ENCODE measurements at places on chromosomes 16 and 17.

- DNase-seq, result peak; percentile 61
Observed at GRCh38 chr17:4142107-4142900, 526 bp downstream of the ZZEF1 start.

DNA sequence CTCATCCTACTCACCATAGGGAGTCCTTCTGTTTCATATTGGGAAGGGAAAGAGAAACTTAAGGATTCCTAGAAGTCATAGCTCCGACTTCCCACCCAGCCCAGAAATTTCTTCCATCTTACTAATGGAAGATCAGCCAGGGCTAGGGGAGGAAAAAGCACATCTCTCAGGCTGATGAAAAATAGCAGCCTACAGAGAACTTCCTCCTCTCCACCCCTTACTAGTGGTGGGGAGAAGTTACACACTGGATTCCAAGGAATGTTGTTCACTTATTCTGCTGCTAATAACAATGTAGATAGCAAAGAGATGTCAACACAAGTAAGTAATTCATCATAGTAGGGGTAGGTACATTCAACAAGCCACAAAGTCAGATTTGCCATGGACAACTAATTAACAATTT is 94.4 kb downstream of the SPACA3 start:
- DNase-seq, result no peak

- DNase-seq, result no peak
Observed at GRCh38 chr17:7817643-7817964, 16.4 kb upstream of the KDM6B start.

DNA sequence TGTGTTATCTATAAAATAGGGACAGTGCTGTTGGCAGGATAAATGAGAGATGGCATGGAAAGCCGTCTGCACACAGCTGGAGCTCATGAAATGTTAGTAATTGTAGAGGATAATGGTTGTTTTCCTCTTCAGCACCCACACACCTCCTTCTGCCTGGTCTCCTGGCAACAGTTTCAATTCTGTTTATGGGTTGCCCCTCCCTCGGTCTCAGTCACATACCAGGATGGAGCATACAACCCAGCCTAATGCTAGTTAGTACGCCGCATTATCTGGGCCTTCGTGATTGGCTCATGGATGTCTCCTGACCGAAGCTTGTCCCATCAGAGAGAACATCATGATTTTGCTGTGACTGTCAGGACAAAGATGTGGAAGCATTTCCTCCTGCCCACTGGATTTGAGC is 126.2 kb upstream of the WSCD1 start:
- no peak for DNase-seq

DNA sequence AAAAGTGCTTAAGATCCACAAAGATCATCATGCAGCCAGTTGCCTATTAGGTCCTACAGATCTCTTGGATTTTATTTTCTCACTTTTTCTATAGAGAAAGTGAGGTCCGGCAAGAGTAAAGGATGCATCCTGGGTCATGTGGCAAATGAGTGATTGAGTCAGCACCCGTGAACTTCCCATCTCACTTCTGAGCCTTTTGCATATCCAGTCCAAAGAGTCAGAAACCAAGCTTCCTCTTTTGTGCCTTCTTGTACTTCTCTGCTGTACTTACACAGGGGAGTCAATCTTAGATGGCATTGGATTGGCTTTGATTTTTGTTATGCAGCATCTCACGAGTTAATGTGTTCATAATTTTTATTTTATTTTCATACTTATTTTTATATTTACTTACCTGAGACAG is 114.2 kb upstream of the IRX5 start:
- no peak for DNase-seq

DNA sequence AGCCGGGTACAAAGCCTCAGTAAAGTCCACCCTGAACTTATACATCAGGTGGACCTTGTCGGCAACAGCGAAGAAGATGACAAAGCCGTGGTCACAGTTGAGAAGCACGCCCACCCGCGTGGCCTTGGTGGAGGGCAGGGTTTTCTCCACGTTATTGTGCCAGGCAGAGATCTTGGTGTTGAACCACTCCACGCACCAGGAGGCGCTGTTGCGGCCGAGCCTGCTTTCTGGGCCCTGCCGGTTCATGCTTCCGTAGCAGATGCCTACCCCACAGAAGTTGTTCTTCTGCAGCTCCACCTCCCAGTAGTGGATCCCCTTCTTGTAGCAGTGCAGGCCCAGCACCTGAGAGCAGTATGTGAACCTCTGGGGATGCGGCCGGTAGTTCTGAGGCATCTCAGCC is 22.1 kb downstream of the TRIM25 start:
- DNase-seq, result peak; percentile 56

- no peak for DNase-seq
Observed at GRCh38 chr17:73941919-73942530, 261.5 kb upstream of the RPL38 start.

GRCh38 chr16:57032931-57033330 is 43.6 kb downstream of the NLRC5 start:
- no peak for DNase-seq

- DNase-seq, result peak; percentile 61
Observed at GRCh38 chr16:30893417-30893743, 497 bp downstream of the BCL7C start.

GRCh38 chr17:74779948-74780400 is 3.8 kb upstream of the NAT9 start:
- peak; percentile 86 for DNase-seq

- no peak for DNase-seq
Observed at GRCh38 chr17:45043813-45044540, 7.5 kb downstream of the DCAKD start.

GRCh38 chr17:67058036-67058435 is 13.7 kb downstream of the CACNG1 start:
- DNase-seq, result no peak

DNA sequence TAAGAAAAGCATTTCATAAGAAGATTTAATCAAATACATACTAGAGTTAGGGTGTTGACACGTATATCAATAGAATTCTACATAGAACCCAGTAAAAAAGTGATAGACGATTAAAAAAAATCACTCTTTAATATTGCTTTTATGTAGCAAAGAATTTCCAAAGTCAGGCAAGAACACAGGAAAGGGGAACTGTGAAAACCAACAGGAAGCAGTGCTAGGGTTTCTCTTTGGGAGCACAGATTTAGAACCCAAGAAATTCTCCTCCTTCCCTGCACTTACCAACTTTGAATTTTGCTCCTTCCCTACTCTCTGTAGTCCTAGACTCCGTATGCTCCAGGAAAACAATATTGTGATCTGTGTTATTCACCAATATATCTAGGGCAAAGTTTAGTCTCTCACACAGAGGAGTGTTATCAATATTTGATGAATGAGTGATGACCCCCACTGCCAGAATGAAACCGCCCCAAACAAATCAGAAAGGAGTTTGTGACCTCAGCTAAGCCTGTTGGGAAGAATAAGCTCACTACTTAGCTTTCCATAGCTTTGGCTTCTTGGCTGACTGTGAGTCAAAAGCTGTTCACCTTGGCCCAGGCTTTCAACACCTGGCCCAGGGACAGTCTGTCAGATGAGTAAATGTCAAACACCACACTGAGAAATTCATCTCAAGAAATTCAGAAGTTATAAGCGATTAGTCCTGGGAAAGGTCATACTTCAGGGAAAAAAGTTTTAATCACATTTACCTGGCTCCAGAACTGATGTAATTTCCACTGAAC is 8.6 kb downstream of the RFWD3 start:
- no peak for DNase-seq

DNA sequence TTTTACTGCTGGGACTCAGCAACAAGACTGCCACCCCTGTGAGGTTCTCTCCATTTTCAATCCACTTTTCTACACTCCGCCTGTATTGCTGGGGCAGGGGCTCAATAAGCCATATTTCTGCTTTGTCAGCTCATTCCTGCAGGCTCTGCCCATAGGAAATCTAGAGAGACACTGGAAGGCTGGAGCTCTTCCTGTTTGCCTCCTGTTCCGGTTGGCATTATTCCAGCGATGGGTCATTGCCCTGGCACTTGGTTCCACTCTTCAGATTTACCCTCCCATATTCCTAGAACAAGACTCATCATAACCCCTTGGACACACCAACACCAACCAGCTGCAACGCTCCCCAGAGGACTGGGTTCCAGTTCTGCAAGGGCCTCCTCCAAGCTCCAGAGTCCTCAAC is 210.4 kb downstream of the CA10 start:
- no peak for DNase-seq

DNA sequence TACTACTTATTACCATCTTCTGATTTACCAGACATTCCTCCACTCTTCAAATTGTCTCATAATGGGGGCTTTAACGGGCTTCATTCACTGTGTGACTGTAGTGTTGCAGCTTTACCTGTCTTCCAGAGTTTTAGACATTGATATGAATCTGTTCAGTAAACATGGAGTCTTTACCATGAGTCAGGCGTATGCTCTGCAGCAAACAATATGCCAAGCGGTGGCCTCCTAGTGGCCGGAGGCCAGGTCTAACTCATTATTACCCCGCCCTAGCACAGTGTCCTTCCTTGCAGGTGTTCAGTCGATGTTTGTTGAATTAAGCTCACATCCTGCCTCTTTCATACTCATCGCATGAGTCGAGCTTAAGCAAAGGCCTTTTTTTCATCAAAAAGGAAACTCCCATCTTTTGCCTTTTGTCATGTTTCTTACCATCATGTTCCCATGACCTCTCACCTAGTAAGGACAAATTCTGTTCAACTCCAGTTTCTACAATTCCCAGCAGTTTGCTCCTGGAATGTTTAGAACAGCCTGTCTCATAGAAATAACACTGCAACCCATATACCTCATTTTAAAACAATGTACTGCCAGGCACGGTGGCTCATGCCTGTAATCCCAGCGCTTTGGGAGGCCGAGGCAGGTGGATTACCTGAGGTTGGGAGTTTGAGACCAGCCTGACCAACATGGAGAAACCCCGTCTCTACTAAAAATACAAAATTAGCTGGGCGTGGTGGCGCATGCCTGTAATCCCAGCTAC is 39.4 kb downstream of the TUBD1 start:
- DNase-seq, result peak; percentile 77

- peak; percentile 95 for DNase-seq
Observed at GRCh38 chr16:89115216-89115861, 21.7 kb downstream of the ACSF3 start.

GRCh38 chr17:688100-688989 is 26.3 kb downstream of the VPS53 start:
- DNase-seq, result peak; percentile 36

DNA sequence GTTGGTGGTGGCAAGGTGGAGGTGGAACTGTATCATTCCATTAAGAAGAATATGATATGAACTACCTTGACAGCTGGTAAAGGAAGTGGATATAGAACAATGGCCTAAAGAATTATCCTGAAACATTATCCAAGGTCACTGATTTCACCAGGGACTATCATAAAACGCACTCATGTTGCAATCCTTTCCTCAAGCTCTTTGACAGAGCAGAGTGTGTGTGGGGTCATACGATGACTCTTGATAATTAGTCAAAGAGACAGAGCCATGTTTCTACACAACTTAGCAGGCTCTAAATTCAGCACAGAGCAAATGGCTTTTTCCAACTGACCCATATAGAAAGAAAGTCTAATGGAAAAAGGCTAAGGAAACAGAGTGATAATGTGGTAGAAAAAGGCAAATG is 126.4 kb upstream of the ANKFN1 start:
- no peak for DNase-seq

DNA sequence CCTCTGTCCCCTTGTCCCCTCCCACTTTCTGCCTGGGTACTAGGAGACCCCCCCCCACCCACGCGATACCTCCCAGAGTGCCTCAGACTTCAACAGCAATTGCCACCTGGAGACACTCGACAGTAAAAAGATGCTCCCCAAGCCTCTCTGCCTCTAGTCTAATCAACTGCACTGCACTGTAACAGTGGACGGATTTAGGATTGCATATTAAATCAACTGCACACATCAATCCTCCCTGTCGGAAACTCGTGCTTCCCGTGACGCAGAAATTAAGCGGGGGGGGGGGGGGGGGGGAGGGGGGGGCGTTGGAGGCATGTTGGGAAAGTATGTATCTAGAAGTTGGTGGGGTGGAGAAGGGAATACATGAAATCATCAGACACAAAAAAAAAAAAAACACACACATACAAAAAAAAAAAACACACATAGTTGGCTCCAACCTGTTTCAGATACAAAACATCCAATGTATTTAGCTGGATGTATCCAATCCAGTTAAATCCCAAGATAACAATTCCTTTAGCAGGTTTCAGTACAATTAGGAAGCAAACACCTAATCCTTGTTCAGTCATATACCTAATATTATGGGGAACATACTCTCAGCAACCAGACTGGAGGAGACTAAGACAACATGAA is 29.7 kb downstream of the FAM222B start:
- DNase-seq, result no peak

GRCh38 chr17:40540448-40540847 is 24.8 kb downstream of the CCR7 start:
- peak; percentile 67 for DNase-seq

DNA sequence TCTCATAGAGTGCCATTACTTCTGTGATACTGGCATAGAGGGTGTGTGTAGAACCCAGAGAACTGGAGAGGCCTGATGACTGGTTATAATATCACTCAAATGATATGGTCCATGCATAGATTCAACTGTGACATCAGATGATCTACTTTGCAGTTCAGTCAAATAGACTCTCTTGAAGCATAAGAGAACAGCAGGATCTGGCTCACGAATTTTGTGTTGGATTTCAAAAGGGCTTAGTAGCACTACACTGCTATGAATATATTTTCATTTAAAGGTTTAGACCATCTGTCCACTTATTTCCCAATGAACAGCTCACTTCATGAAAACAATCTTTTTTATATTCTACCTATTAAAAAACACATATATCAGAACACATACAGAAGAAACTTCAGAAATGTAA is 119.7 kb downstream of the KIF2B start:
- no peak for DNase-seq

DNA sequence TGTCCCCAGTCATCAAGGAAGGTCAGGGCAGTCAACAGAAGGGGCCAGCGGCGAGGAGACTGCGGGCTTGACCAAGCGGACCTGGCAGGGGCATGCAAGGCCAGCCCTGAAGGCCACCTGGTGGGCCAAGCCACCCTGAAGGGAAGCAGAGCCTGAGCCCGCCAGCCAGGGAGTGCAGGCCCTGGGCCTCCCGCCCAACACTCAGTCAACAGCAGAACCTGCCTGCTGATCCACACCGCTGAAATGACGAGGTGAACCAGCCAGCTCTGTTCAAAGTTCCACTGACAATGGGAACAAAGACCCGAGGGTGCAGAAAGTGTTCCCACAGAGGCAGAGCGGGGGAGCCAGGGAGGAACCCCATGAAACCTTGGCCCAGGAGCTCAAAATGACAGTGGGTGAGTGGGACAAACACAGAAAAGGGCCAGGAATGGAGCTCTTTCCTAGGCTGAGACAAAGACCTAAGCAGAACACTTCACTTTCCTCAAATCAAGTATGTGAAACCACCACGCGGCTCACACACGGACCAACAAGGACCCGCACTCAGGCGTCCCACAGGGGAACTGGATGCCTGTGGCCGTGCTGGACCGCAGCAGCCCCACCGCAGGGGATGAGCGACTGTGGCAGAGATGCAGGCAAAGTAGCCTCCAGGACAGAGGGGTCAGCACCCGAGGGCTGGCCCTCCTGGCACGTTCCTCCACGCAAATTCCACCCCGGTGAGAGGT is 12.0 kb downstream of the AXIN1 start:
- no peak for DNase-seq

GRCh38 chr16:88437367-88437964 is 15.6 kb upstream of the ZFPM1 start:
- peak; percentile 76 for DNase-seq
